GM03348 (cell line): ENCODE measurements at places on chromosomes 2 and 18.

GRCh38 chr2:230908595-230909191 is 16.3 kb downstream of the GPR55 start:
- DNase-seq: peak; percentile 72

GRCh38 chr18:54716586-54716985 is 111.7 kb upstream of the RAB27B start:
- DNase-seq: no peak

GRCh38 chr2:197310271-197310985 is at the start of gene ANKRD44:
Gene ANKRD44, minus strand, starts transcription at chr2:197310780. Its CDS starts 176 bp downstream, at chr2:197310604.
- peak; percentile 97 for DNase-seq

GRCh38 chr2:120220756-120221155 is 2.4 kb downstream of the TMEM185B start:
- no peak for DNase-seq

GRCh38 chr18:32333781-32334180 is 136.9 kb downstream of the GAREM1 start:
- DNase-seq: no peak

DNA sequence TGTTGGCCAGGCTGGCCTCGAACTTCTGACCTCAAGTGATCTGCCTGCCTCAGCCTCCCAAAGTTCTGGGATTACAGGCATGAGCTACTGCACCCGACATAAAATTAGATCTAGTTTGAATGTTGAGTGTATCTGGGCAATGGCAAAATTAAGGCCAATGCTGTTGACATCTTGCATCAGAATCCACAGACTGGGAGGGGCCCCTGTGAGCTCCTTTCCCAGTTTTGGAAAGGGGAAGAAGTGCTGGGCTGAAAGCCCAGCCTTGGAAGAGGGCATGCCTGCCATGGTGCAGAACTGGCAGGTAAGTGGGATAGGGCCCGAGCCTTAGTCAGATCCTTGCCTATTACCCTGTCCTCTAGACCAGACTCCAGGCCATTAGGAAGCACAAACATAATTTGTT is 4.5 kb upstream of the MYOM1 start:
- DNase-seq: no peak

- no peak for DNase-seq
Observed at GRCh38 chr2:20164061-20164733, 60.7 kb downstream of the SDC1 start.

DNA sequence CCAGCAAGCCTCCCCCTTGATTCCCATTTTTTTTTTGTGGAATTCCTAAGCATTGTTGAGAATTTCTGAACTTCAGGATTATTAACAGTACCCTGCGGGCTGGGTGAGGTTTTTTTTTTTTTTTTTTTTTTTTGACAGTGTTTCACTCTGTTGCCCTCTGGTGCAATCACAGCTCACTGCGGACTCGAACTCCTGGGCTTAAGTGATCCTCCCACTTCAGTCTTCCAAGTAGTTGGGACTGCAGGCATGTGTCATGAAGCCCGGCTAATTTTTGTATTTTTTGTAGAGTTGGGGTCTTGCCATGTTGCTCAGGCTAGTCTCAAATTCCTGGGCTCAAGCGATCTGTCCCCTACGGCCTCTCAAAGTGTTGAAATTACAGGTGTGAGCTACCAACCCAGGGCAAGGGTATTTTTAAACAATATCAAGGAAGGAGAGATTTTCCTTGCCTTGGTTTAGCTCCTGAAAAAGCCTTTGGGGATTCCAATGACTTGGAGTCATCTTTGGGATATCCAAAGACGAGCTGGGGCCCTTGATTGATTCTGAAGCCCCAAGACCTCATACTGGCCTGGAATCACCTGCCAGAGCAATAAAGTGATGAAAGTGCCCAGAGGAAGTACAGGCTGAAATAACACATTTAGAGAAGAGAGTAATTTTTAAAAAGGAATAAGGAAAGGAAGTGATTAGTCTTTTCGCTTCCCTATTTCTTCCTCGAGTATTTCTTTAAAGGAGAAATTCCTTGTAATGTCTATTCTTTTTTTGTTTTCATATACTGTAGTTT is 240.2 kb downstream of the TGIF1 start:
- no peak for DNase-seq

DNA sequence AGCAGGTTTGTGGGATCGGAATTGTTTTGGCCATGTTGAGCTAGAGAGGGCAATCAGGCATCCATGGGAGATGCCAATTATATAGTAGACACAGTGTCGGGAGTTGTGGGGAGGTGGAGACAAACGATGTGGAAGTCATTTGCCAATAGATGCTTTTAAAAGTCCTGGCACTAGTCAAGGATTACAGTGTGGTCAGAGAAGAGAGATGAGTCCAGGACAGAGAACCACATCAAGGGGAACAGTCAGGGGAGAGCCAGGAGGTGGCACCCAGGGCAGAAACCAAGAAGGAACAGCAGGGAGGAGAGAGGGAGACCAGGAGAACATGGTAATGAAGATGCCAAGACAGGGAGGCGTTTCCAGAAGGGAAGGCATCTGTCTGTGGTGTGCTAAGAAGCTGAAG is 81.2 kb downstream of the ARL4C start:
- no peak for DNase-seq

- no peak for DNase-seq
Observed at GRCh38 chr2:20212459-20212870, 12.5 kb downstream of the SDC1 start.

GRCh38 chr2:128359841-128360240 is 41.2 kb upstream of the HS6ST1 start:
- no peak for DNase-seq

GRCh38 chr2:205682239-205682970 is at the start of gene NRP2:
Gene NRP2, plus strand, starts transcription at chr2:205682501. Its CDS starts 790 bp downstream, at chr2:205683291.
- peak; percentile 88 for DNase-seq

- DNase-seq: no peak
Observed at GRCh38 chr2:217417536-217417935, 557.7 kb upstream of the TNP1 start.

GRCh38 chr18:37525262-37525585 is 40.4 kb downstream of the CELF4 start:
- DNase-seq: no peak

DNA sequence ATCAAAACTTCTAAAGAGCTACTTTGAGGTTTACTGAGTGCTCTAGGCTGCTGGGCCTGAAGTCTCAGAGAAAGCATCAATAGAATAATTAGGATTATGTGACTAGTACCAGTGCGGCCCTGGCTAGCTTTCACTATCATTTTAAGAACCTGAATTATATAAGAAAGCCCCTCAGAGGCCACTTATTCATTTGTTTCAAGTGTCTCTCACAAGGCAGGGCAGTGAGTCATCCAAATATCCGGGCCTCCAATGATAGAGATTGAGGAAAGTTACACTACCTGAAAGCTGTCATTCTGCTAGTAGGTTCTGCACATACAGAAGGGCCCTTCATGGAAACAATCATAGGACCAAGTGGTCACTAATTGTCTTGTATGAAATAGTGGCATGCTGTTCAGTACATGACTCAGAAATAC is 193.1 kb downstream of the L3MBTL4 start:
- DNase-seq: no peak

GRCh38 chr2:159035790-159036411 is 67.5 kb downstream of the TANC1 start:
- no peak for DNase-seq

GRCh38 chr18:8176109-8176508 is 433.1 kb upstream of the RAB12 start:
- DNase-seq: no peak

DNA sequence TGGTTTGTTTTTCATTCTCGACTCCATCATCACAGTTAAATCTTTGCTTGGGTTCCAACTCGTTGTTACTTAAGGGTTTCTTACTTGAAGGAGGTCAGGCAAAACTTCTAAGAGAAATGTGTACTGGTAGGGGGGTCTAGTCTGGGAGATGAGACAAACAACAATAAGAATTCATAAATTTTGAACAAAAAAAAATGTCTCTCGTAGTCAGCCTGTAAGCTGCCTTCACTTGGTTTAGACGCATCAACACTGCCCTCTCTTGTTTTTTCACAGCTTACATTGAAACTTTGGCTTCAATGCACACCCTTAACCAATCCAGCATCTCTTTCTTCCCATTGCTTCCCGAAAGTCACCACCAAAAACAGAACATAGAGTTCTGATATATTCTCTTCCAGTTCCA is 576.4 kb upstream of the PIK3C3 start:
- no peak for DNase-seq

DNA sequence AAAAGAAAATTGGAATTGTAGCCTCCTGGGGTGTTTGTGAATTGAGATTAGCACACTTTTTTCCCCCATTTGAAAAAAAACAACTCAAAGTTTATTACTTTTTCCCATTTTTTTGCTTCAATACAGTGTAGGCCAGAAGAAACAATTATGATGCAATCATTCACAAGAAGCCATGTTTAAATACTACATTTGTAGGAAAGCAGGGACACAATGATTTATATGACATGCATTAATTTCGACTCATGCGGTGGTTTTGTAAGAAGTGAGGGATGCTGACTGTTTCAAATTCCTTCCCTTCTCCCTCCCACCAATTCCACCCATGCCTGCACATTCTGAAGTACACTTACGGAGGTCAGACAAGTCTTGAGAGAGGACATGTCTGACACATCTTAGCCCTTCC is 774.2 kb upstream of the FSHR start:
- no peak for DNase-seq

DNA sequence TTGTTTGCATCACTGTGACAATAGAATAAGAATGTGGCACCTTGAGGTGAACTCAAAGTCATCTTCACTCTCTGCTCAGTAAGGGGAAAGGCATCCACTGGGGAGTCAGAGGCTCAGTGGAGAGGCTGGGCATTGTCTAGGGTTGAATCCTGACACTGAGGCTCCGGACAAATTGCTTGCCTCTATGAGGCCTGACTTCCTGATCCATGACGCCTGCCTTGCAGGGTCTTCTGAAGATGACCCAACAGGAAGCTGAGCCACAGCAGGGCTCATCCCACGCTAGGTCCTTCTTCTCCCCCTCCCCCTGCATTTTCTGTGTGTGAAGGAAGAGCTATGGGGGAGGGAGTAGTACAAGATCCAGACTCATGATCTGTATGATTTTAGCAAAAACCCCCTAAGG is 265.1 kb downstream of the SH3BP4 start:
- DNase-seq: peak; percentile 22

DNA sequence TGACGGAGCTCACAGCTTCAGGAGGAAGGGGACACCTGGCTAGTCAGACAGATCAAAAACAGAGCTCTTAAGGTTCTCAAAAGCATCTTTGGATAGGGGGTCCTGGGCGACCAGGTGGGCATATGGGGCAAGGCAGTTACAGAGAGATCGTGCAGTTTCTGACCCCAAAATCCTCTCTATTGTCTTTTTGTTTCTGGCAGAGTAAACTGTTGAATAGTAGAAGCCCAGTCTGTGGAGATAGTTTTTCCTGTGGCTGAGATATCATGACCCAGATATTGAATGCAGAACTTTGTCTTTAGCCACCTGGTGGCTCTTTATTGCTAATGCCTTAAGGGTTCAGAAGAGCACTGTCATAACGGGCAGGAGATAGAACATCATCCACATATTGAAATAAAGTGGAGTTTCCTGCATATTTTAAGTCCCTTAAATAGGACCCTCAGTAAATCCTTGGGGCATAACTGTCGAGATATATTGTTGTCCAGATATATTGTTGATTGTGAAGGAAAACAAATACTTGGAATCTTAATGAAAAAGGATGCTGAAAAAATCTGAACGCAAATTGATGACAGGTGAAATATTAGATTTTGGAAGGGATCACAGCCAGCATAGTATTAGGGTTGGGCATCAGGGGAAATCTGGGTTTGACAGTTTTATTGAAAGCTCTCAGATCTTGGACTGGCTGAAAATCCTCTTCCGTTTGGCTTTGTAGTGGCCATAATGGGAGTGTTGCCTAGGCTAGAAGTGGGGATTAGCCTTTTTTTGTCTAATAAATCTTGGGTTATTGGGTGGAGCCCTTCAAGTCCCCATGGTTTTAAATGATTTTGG is 14.1 kb upstream of the ZDBF2 start:
- DNase-seq: peak; percentile 72

DNA sequence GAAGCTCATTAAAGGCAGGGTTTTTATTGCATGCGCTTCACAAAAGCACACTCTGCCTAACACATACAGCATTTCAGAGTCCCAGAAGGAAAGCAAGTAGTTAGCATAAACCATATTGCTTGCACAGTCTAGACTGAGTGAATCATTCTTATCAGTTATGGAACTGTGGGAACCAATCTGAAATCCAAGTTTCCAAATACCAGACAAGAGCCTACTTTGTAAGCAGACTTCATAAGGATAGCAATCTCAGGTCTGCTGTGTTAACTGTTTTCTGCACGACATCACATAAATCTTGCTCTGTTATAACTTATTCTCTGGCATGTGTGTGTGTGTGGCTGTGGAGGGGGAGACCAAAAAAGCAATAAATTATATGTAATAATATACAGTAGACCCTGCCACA is 608.1 kb upstream of the REG3G start:
- no peak for DNase-seq

DNA sequence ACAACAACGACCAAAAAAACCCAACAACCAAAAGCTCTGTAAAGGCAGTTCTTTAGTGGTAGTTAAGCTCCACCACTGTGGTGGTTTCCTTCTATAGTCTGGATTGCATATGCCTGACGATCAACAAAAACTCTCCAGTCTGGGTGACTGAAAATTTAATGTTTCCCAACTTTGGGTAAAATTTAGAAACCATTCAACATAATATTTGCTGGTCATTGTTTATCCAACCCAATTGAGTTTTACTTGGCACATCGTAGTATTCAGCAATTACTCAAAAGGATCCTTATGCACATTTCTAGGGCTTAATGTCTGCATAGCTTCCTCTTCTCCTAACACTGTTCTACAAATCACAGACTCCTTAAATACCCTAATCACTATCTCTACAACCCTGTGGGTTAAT is 1080.2 kb upstream of the NRXN1 start:
- no peak for DNase-seq
